A673 (cell line): ENCODE measurements at places on chromosomes 7 and 10. TPM values are rescaled to one million over a fixed set of nuclear protein-coding genes. Genes with fewer than 3 reads are reported as not detected.

- no peak overlapping the region for H3K4me3 ChIP-seq
- H3K27ac ChIP-seq = no peak overlapping the region
- H3K36me3 ChIP-seq = no peaks in the 10 kb centered on the region
- H3K27me3 ChIP-seq = no peaks in the 10 kb centered on the region
- no peaks in the 10 kb centered on the region for H3K4me1 ChIP-seq
Measured at GRCh38 chr10:64175271-64175962, 654.2 kb downstream of the REEP3 start.

Gene TPST1
- total RNA-seq = 8.0 and 11.0 TPM in 2 replicates

Gene DLX5
- total RNA-seq = 69.6 and 82.1 TPM in 2 replicates

GRCh38 chr7:91165006-91165845 lies 99.0 kb upstream of the FZD1 start:
- H3K4me1 ChIP-seq = peaks cover 5% of the 10 kb centered on the region
- H3K36me3 ChIP-seq = no peaks in the 10 kb centered on the region
- no peak for DNase-seq
- H3K27me3 ChIP-seq = no peaks in the 10 kb centered on the region

Gene CHRM2
- 4.6 and 4.8 TPM in 2 replicates for total RNA-seq

DNA sequence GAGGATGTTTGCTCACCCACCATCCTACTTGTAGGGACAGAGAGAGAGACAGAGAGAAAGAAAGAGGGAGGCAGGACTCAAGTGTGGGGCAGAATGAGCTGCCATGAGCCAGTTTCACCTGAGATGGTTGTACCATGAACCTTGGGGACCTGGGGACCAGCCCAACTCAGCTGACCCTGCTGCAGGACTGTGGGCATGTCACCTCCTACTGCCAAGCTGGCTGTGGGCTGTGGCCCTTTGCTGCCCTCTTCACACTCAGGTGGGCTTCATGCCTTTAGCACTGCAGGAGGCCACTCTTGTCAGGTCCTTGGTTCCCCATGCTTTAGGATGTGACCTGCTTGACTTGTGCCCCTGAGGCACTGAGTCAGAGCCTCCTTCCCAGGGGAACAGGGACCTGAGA lies 108.2 kb upstream of the PCBD1 start:
- no peak overlapping the region for H3K27ac ChIP-seq
- no peaks in the 10 kb centered on the region for H3K27me3 ChIP-seq
- H3K4me1 ChIP-seq = no peaks in the 10 kb centered on the region
- no peaks in the 10 kb centered on the region for H3K36me3 ChIP-seq
- no peak for DNase-seq

Gene ATP6V0A4
- not detected in 2 replicates for total RNA-seq

Gene UNCX
- 1.2 and 1.9 TPM in 2 replicates for total RNA-seq

DNA sequence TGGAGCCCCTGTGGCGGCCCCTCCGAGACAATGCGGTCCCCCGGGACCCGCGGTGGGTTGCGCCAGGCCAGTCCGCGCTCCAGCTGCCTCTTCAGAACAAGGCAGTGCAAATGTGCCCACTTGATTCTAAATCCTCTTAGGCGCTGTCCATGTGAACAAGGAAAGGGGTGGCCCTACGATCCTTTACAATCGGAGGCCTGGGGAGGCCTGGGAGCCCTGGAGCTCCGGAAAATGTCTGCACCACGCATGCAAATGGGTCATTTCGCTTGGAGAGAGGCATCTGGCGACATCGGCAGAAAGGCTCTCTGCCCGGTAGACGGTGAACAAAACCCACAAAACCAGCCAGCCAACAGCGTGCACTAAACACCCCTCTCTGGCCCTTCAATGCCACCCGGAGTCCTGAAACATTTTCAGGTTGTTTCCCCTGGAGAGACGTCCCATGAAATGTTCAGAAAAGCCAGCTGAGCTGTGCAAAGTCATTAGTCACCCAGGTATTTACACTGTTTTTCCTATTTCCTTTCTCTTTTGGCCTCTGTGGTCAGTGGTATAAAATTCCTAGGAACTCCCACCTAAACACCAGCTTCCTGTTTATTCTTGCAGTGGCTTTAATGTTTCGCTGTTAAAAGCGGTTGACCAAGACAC lies 102.8 kb upstream of the ZNF438 start:
- H3K4me1 ChIP-seq = peaks cover 8% of the 10 kb centered on the region
- no peaks in the 10 kb centered on the region for H3K36me3 ChIP-seq

DNA sequence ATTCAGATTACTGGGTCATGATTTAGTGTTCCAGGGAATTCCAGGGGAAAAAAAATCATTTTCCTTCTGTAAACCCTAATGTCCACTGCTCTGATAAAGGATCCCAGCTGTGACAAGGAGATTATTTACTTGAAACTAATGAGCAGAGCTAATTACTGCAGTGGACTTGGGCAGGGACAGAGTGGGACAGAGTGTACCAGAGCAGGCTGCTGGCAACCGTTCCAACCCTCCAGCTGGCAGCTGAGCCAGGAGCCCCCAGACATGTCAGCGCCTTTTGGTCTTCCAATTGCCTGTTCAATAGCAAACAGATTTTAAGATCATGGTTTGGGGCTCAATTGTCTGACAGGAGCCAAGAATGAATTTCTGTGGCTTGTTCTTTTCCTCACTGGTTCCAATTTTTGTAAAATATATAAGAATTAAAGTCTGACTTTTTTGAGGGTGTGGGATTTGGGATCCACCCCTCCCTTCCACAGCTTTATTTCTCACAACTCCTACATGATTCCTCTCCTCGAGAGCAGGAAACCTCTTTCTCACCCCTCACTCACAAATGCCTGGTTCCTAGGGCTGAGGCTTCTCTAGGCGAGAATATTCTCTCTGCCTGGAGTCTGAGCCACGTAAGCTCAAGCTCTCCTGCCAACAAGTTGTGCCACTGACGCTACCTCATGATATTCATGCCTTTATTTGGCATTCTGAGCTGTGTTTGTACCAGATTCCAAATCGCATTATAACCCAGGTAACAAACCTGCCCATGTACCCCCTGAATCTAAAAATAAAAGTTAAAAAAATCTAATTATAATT lies 20.6 kb upstream of the FAM180A start:
- DNase-seq = no peak
- H3K36me3 ChIP-seq = no peaks in the 10 kb centered on the region
- H3K27me3 ChIP-seq = peaks cover 9% of the 10 kb centered on the region
- no peak overlapping the region for H3K27ac ChIP-seq

DNA sequence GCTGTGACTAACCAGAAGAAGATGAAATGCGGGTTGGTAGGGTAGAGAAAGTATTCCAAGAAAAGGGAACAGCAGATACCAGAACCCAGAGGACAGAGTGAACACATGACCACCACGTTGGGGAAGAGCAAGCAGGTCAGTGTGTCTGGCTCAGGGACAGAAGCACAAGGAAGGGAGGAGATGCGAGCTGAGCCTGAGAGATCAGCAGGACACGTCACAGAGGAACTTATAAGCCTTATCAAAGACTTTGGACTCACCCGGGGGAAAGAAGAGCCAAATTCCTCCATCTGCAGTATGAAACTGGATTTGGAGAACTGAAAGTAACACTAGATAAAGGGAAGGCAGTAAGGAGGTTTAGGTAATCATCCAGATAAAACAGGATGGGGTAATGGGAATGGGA lies 232.1 kb upstream of the NPVF start:
- H3K4me1 ChIP-seq = no peaks in the 10 kb centered on the region
- H3K27me3 ChIP-seq = peaks cover 45% of the 10 kb centered on the region
- H3K4me3 ChIP-seq = no peak overlapping the region
- no peak overlapping the region for H3K27ac ChIP-seq

GRCh38 chr7:29946428-29947186 lies 43.0 kb downstream of the SCRN1 start:
- H3K27me3 ChIP-seq = no peaks in the 10 kb centered on the region
- no peak overlapping the region for H3K4me3 ChIP-seq
- no peaks in the 10 kb centered on the region for H3K4me1 ChIP-seq

GRCh38 chr10:28296023-28296422 lies 6.8 kb downstream of the MPP7 start:
- no peak overlapping the region for H3K27ac ChIP-seq
- no peak overlapping the region for H3K4me3 ChIP-seq
- no peak for DNase-seq
- peaks cover 1% of the 10 kb centered on the region for H3K27me3 ChIP-seq
- H3K36me3 ChIP-seq = no peaks in the 10 kb centered on the region

- H3K4me1 ChIP-seq = peaks cover 21% of the 10 kb centered on the region
- DNase-seq = peak; percentile 84
- peaks cover 22% of the 10 kb centered on the region for H3K36me3 ChIP-seq
- H3K27me3 ChIP-seq = no peaks in the 10 kb centered on the region
Measured at GRCh38 chr7:91263384-91264045, 718 bp upstream of the FZD1 start.

GRCh38 chr7:134744569-134744968 lies 34.9 kb upstream of the CALD1 start:
- H3K36me3 ChIP-seq = no peaks in the 10 kb centered on the region
- no peaks in the 10 kb centered on the region for H3K4me1 ChIP-seq
- DNase-seq = no peak
- H3K27me3 ChIP-seq = no peaks in the 10 kb centered on the region
- no peak overlapping the region for H3K27ac ChIP-seq

DNA sequence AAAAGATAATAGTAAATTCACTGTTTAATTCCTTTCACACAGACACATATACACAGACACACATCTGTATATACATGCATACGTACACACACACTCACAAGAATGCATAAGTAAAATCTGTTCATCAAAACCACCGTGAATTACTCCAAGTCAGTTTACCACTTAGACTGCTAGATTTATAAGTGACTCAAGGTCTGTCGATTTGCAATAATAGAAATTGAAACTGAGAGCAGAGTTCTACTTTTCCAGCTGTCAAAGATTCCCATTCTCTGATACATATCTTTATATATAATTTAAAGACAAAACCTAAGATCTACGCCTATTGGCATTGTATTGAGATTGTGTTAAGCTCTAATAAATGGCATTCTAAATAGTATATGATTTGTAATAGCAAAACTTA lies 9.9 kb upstream of the HGF start:
- H3K4me1 ChIP-seq = peaks cover 8% of the 10 kb centered on the region
- no peaks in the 10 kb centered on the region for H3K27me3 ChIP-seq
- H3K4me3 ChIP-seq = no peak overlapping the region
- H3K27ac ChIP-seq = no peak overlapping the region

Gene AGK
- total RNA-seq = 41.9 and 47.4 TPM in 2 replicates

GRCh38 chr7:1397491-1398327 lies 61.6 kb downstream of the MICALL2 start:
- no peak overlapping the region for H3K4me3 ChIP-seq
- no peak for DNase-seq
- no peak overlapping the region for H3K27ac ChIP-seq
- H3K4me1 ChIP-seq = peaks cover 21% of the 10 kb centered on the region
- no peaks in the 10 kb centered on the region for H3K27me3 ChIP-seq

Gene TBX20
- 1.8 TPM in 2 replicates for total RNA-seq

Gene COL28A1
- 0.22 and 0.34 TPM in 2 replicates for total RNA-seq

Gene MSMB
- not detected in 2 replicates for total RNA-seq

Gene SEMA3E
- not detected in 2 replicates for total RNA-seq

GRCh38 chr7:112940314-112940732 lies 146.3 kb downstream of the GPR85 start:
- no peak for DNase-seq
- H3K4me1 ChIP-seq = peaks cover 6% of the 10 kb centered on the region

DNA sequence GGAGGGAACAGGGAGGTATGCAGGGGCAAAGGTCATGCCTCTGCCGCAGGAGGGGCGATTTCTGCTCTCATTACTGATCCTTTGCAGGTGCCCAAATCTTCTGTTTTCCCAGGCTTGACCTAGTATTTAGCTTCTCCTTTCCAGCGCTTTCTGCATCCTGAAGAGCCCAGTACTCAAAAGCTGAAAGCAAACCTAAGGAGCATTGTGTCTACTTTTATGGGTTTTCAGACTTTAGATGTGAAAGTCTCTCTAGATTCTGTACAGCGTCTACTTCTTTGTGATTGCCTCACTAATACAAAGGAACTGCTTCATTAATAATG lies 560 bp downstream of the GBF1 start:
- no peaks in the 10 kb centered on the region for H3K36me3 ChIP-seq
- peak overlapping the region; percentile 77 for H3K27ac ChIP-seq
- no peaks in the 10 kb centered on the region for H3K27me3 ChIP-seq
- H3K4me3 ChIP-seq = peak overlapping the region; percentile 81
- peaks cover 27% of the 10 kb centered on the region for H3K4me1 ChIP-seq

DNA sequence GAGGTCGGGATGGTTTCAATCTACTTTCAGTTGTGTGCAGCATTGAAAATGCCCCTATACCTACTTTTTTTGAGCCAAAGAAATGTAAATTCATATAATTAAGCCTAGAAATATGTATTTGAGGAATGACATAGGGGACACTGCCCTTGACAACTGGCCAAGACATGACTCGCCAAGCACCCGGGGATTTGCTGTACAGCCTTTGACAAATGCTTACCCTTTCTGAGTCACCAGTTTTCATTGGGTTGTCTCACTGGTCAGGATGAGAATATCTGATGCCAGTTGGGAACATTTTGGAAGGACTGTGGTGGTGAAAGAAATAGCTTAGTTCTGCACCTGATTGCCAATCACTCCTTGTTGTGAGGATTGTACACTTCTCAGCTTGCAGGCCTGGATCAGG lies 166.8 kb upstream of the HABP2 start:
- H3K4me3 ChIP-seq = no peak overlapping the region
- no peaks in the 10 kb centered on the region for H3K36me3 ChIP-seq
- no peaks in the 10 kb centered on the region for H3K4me1 ChIP-seq
- no peak for DNase-seq
- H3K27me3 ChIP-seq = no peaks in the 10 kb centered on the region
- no peak overlapping the region for H3K27ac ChIP-seq

- H3K27me3 ChIP-seq = no peaks in the 10 kb centered on the region
- no peaks in the 10 kb centered on the region for H3K4me1 ChIP-seq
- H3K36me3 ChIP-seq = no peaks in the 10 kb centered on the region
- H3K27ac ChIP-seq = no peak overlapping the region
Measured at GRCh38 chr10:52143338-52143737, 170.7 kb upstream of the DKK1 start.

DNA sequence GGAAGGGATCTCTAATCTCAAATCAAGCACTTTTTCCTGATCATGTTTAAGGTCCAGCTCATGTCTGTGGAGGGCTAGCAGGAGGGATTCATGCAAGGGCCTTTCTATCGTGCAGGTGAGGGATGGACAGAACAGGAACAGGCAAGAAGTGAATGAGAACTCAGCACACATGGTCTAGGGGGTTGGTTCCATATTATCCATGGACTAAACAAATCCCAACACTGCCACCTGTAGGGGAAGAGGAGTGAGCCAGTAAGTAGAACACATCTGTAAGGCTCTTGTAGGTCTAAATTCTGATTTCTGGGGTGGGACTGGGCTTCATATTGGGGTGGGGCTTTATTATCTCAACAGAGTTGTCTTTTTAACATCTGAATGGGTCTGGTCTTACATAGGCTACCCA lies 138.0 kb upstream of the TARP start:
- no peaks in the 10 kb centered on the region for H3K4me1 ChIP-seq
- peaks cover 9% of the 10 kb centered on the region for H3K27me3 ChIP-seq
- H3K27ac ChIP-seq = no peak overlapping the region
- H3K36me3 ChIP-seq = no peaks in the 10 kb centered on the region
